Stimulated activated CD8-positive, alpha-beta memory T cell treated with anti-CD3 and anti-CD28 coated beads, Interleukin-4, amount 100 ng/mL, for 4 hours (primary cell): ENCODE measurements at places on chromosomes 3 and 15.

- no peak for DNase-seq
Observed at GRCh38 chr3:130865489-130865888, 28.4 kb upstream of the ATP2C1 start.

- no peak for DNase-seq
Observed at GRCh38 chr3:55714057-55714456, 227.0 kb upstream of the WNT5A start.

DNA sequence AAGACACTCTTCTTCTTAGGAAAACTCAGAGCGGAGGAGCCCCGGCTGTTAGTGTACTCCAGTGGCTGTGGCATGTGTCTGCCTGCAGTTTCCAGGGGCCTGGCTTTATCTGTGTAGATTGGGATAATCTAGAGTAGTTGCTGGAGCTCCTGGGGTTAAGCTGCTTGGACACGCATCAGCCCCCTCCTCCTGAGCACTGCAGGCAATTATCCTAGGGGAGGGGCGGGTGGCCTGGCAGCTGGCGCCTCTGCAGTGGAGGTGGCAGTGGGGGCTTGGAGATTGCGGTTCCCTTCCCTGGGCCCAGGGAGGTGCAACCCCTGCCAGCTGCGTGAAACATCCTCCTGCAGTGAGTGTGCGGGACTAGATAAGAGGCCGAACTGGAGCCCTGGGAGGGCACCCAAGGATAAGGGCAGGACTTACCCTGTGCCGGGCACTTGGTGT lies 68.2 kb downstream of the EFCAB12 start:
- no peak for DNase-seq

- no peak for DNase-seq
Observed at GRCh38 chr15:74251131-74251811, 15.1 kb downstream of the CCDC33 start.

- no peak for DNase-seq
Observed at GRCh38 chr15:41790756-41791546, 16.7 kb downstream of the MAPKBP1 start.

GRCh38 chr3:88211096-88211890 lies 61.5 kb downstream of the C3orf38 start:
- no peak for DNase-seq

DNA sequence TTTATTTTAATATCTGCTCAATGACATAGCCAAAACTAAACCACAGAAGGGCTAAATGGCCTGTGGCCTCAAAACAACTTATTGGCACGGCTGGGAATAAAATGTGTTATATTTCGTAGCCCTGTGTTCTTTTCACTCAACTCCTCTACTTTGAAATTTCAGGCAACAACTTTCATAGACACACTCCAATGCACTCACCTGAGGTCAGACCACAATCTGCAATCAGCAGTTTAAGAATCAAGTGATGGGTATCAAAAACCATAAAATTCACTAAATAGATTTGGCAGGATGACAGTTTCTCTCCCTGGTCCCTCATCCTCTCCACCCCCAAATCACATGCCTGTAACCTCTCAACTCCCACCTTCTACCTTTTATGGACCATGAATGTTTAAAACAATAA lies 2.0 kb upstream of the CD200R1 start:
- no peak for DNase-seq

DNA sequence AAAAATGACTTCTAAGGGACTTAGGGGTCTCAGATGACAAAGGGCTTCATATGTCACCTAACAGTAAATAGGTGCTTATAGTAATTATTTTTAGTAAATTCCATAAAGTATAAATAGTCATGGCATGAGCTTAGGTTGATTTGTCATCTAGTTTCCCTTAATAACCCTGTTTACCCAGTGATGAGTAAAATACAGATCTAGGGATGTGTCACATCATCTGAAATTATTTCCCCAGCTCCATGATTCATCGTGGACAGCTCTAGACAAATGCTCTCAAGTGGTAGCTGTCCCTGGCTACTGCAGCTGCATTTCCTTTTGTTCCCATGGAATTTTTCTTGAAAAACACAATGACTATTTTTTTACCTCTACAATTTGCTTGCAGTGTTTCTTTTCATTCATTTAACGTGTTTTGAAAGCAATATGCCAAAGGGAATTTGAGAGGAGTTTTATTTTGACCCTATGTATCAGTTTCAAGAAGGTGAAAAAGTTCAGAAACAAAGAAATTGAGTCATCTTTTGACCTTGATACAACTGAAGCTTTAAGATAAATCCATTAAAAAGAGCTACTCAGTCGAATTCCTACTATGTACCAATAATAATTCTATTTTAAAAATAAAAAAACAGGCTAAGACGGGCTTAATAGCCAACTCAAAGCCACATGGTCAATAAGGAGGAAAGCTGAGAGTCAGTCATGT lies 241.6 kb downstream of the KCNMB2 start:
- DNase-seq = no peak

- no peak for DNase-seq
Observed at GRCh38 chr3:61283876-61284275, 32.6 kb upstream of the FHIT start.

DNA sequence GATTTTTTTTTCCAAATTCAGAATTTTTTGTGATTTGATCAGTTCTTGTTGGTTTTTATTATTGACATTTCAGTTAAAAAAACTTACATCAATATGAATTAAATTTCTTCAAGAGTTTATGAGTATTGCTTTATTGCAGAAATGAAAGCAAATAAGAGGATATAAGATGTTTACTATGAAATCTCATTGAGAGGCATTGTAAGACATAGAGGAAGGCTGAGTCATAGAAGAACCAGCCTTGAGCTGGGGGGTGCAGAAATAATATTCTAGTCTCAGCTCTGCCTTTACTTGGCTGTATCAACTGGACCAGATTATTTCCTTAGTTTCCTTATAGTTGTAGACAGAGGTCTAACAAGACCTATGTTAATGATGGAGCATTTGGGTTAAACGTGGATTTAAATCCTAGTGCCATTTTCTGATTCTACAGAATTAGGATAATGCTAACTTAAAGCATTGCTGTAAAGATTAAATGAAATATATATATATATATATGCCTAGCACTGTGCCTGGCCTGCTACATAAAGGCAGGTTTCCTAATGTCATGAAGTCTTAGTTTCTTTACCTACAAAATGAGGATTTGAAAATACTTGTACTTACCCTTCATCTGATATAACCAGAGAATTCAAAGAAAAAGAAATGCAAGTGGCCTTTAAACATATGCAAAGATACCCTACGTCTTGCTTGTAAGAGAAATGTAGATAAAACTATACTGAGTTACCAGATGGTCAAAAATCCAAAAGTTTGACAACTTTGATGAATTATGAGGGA lies 7.3 kb downstream of the FAM98B start:
- no peak for DNase-seq

GRCh38 chr3:52399593-52399992 lies 45.3 kb downstream of the SEMA3G start:
- DNase-seq = no peak

GRCh38 chr3:177527182-177527581 lies 329.9 kb upstream of the TBL1XR1 start:
- no peak for DNase-seq

DNA sequence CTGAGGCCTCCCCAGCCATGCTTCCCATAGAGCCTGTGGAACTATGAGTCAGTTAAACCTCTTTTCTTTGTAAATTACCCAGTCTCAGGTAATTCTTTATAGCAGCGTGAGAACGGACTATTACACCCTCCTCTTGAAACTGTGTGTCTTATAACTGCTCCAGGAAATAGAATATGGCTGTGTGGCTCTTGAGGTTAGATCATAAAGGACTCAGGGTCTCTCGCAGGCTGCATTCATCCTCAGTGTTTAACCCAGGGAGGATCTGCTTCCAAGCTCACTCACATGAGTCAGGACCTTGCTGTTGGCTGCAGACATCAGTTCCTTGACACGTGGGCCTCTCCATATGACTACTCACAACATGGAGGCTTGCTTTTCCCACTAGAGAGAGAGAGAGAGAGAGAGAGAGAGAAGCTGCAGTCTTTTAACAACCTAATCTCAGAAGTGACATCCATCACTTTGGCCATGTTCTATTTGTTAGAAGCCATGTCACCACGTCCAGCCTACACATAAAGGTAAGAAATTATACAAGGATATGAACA lies 114.3 kb upstream of the UBE2E1 start:
- DNase-seq = no peak

GRCh38 chr15:91925794-91926193 lies 72.3 kb downstream of the SLCO3A1 start:
- no peak for DNase-seq

- DNase-seq = no peak
Observed at GRCh38 chr15:90315278-90315982, 36.7 kb upstream of the ZNF774 start.

DNA sequence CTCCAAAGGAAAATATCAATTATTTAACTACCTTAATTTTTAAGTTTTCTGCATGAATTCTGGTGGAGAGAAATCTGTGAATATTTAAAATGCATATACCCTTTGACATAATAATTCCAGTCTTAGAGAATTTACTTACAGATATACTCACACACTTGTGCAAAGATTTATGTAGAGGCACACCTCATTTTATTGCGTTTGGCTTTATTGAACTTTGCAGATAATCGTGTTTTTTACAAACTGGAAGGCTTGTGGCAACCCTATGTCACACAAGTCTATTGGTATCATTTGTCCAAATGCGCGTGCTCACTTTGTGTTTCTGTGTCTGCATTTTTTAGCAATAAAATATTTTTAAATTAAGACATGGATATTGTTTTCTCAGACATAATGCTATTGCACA lies 81.5 kb downstream of the SENP2 start:
- no peak for DNase-seq

GRCh38 chr15:38905632-38906031 lies 341.0 kb upstream of the RASGRP1 start:
- DNase-seq = no peak

GRCh38 chr3:89698208-89698830 lies 590.9 kb downstream of the EPHA3 start:
- DNase-seq = no peak

DNA sequence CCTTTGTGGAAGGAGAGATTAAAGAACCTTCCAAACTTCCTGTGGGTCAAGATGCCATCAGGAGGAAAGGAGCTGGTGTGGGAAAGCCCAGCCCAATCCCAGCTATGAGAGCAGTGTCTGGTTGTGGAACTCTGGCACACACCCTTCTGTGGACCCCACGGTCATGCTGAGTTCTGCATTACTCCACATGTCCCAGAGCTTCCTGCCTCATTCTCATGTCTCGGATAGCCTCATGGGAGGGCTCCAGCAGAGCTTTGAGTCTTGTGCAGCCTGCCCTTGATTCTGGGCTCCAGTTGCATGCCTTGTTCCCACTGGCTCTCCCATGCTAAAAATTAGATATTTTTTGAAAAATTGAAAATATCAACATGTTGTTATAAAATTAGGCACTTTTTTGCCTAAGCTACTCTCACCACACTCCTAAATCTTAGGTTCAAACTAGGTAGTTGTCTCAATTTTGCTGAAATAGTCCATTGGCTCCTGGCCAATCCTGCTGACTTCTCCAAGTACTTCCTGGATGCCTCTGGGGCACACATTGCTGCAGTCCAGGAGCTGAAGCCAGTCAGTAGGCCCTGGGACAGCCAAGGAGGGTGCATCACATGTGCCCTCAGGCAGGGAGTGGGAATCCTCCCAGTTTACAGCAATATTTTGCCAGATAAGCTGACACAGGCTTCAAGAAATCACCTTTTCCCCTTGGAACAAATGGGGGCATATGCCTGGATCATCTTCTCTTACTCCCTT lies 144.3 kb downstream of the EEFSEC start:
- DNase-seq = no peak

DNA sequence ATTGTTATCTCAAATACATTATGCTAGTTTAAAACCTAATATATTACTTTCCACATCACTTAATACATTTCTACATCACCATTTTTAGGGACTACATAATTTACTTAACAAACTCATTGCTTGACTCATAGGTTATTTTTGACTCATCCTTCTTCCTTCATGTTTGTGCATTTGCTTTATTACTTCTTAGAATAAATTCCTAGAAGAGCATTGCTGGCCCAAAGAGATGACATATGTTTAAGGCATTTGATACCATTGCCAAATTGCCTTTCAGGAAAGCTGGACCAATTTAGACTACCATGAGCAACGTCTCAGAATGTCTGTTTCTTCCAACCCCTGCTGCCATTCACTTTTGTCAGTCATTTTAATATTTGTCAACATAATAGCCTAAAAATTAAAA lies 905.8 kb downstream of the IGSF11 start:
- no peak for DNase-seq

DNA sequence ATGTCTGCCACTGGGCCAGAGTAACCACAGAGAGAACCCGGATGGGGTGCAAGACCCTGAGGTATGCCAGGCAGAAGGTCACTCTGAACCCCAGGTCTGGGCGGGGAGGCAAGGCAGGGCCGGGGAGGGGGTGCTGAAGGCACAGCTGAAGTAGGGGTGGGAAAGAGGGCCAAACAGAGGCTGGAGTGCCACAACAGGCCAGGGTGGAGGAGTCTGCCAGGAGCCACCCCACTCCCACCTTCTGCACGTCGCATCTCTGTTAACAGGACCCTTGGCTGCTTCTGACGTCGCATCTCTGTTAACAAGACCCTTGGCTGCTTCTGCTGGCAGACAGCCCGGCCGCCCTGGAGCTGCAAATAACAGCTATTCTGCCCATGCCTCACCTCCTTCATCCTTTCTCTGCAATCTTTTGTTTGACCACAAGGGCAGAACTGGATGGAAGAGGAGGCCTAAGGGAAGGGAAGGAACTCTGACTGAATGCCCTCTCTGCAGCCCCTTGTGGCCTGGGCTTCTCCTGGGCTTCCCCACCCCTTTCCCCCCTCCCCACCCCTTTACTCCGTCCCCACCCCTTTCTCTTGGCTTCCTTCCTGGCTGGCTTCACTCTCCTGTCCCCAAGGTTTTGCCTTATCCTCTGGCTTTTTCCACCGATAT lies 20.6 kb upstream of the FBLN2 start:
- no peak for DNase-seq

DNA sequence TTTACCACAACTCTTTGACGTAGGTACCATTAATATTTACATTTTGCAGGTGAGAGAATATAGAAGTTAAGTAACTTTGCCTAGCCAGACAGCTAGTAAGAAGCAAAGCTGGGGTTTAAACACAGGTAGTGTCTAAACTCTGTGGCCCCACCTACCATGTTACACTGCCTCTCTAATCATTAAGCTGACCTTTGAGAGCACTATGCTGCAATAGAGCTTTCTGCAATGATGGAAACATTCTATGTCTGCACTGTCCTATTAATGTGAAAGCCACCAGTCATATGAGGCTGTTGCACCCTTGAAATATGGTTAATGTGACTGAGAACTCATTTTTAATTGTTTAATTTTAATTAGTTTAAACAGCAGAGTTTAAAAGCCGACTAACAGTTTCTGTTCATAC lies 6.3 kb upstream of the RARB start:
- no peak for DNase-seq

DNA sequence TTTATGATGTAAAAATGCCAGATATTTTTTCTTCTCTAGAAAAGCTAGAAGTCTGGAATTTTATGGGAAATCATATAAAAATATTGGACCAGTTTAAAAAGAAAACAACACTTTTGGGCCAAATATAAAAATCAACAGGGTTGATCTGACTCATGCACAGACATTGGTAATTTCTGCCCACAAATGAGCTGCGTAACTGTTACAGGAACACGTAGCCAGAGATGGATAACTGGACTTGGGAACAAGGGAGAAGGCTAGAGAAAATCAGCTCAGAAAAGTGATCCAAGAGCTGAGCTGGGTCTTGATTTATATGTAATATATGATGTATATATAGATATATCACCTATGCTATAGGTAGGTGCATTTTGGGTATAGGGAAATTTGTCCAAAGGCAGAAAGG lies 36.8 kb upstream of the NAALADL2 start:
- DNase-seq = no peak
